ENCODE measurements at places on chromosomes 7 and 10.

- no peak for DNase-seq
Observed at GRCh38 chr7:150400008-150400787, 21.1 kb downstream of the ZNF775 start.

DNA sequence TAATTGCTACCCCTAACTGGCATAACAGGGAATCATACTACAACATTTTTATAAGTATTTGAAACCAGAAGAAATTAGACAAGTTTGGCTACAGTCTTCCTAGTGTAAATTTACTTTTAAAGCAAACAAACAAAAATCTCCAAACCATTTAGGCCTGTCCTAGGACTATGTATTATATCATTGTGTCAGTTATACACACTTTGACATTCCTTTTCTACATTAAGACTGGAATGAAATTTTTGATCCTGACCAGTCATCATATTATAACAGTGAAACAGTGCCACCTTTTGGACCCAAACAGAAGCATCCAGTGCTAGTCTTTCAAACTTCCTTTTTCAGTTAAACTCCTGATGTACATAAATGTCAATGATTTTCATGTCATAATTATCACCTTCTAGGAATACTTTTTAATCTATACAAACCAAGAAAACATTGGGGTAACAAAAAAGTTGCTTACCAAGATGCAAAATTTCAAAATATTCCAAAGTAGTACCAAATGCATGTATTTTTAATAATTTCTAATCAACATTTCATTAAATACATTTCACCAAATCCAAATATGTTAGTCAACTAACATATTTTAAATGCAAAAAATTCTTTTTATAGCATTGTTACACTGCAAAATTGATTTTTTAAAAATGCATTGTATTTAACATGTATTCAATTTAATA, 75.7 kb downstream of the IMMP2L start:
- DNase-seq: no peak

DNA sequence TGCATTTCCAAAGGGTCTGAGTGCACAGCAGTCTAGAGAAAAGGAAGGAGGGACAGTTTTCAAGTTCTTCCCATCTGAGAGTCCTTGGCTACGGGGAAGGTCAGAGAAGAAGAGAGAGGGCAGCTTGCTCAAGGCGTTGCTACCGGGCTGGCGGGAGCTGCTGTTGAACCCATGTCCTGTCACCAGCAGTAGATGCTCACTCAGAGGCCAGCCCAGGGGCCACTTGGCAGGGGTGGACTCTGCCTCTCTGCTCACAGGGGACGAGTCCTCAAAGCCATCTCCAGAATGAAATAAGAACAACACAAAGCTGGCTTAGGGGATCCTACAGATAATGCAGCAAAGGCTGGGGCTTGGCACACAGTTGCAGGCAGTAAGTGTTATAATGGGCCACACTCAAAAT, 231.5 kb downstream of the TNS3 start:
- DNase-seq: no peak

DNA sequence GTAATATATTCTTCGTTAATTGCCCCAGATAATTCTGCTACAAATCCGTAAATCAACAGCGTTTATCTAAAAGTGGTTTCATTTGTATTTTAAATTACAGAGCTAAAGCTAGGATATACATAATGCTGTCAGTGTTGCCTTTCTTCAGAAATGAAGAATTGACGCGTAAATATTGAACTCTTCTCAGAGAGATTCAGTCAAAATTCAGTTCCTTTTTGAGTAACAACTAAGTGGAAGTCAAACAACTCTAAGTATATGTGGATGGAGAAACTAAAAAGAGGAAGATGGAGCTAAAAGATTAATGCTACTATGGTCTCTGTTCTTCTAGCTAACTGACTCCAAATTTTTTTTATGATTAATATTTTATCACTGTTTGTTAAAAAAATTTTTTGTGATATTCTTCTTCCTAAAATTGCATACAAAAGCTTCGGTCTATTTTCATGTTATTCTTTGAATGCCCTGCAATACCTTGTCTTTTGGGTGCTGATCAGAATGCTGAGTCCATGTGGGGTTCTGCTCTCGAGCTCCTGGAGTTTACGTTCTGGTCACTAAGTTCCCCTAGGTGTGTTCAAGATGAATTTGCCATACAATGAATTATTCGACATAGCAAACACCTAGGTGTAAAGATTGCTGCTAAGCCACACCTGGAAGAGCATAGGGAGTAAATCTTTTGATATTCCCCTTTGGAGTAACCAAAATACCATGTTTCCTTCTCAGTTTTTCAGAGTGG, 20.7 kb downstream of the MDFIC start:
- DNase-seq: no peak

- no peak for DNase-seq
Observed at GRCh38 chr10:35707642-35708425, 65.7 kb upstream of the FZD8 start.

GRCh38 chr7:93442478-93443224, 131.9 kb downstream of the CALCR start:
- DNase-seq: peak; percentile 18

DNA sequence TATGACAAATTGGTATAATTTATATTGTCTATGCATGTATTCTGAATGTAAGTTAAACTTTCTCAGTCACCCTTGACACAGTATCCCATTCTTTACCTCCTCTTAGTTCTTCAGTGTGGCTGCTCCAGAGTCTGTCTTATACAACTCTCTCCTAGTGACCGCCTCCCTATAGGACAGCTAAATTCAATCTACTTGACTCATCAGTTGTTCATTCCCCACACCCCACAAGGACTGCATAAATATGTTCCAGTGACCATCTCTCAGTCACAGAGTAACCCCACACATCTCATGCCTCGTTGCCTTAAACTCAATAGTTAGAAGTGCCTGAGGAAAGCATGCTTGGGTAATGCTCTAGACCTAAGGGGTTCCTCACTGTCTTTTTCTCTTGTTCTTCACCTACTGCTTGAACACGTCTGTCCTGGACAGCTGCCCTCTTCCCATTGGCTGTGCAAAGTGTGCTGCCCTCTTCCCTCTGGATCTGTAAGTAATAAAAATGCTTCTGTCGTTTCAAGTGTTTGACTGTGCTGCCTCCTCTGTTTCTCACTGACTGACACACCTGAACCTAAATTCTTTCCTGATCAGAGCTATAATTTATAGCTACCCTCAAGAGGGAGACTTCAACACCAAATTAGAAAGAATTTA, 494.6 kb upstream of the GRM3 start:
- no peak for DNase-seq

- DNase-seq: no peak
Observed at GRCh38 chr10:13685885-13686284, 99.1 kb downstream of the PRPF18 start.

DNA sequence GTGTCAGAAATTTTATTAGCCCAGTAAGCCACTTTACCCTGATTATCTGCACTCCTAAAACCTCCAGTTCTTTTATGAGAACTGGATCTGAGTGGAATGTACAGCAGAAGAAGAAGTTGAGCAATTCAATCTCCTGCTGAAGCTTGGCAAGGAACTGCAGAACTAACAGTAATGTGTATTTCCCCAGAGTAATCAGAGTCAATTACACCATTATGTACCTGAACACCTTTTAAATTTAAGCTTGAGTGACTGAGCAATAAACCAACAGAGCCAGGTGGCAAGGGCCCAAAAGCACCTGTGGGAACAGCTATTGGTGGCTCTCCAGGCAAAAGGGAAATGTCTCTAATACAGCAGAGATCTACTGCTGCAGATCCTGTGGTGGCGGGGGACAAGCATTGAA, 40.1 kb upstream of the AKR1C2 start:
- DNase-seq: no peak

GRCh38 chr7:134391223-134391622, 67.7 kb downstream of the AKR1B1 start:
- no peak for DNase-seq

DNA sequence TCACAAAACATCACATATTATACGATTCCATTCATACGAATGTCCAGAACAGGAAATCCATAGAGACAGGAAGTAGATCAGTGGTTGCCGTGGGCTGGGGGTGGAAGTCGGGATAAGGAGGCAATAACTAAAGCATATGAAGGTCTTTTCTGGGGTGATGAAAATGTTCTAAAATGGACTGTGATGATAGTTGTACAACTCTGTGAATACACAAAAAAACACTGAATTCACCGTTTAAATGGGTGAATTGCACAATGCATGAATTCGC, 3.2 kb upstream of the INSIG1 start:
- no peak for DNase-seq

GRCh38 chr7:25253714-25254113, 25.4 kb upstream of the NPVF start:
- no peak for DNase-seq

DNA sequence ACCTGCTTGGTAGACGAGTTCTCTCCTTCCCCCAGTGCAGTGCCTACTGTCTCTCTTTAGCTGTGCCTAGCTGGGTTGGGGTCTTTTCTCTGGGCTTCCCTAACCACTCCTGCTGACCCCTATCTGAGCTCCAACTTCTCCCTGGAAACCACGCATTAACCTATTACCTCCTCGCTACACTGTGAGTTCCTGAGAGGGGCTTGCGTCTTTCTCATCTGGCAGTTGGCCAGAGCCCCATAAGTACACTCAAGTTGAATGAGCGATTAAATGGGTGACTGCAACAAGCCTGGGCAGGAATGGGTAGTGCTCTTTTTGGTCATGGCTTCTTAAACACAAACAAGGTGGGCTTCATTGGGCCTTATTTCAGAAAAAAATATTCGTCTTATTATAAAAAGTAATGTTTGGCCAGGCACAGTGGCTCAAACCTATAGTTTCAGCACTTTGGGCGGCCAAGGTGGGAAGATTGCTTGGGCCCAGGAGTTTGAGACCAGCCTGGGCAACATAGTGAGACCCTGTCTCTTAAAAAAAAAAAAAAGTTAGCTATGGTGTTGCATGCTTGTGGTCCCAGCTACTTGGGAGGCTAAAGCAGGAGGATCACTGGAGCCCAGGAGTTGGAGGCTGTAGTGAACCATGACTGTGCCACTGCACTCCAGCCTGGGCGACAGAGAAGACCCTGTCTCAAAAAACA, 41.4 kb downstream of the SYPL1 start:
- DNase-seq: no peak

GRCh38 chr10:67606572-67606971, 89.4 kb downstream of the CTNNA3 start:
- no peak for DNase-seq

- peak; percentile 62 for DNase-seq
Observed at GRCh38 chr10:132654708-132655661, 117.4 kb downstream of the INPP5A start.

DNA sequence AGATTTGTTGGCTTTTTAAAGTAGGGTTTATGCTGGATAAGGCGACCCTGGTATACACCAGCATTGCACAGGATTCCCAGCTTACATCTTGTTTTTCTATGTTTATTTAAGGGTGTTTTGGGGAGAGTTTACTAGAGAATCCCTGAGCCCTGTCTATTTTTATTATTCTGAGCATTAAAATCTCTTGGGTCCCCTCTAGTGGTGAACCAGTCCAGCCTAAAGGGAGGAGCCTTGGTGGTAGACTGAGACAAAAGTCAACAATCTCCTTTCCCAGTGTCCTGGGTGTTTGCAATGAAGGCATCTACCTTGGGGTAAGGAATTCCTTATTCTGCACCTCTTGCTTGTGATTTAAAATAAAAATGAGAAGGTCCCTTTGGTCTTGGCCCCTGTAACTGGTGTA, 38.2 kb downstream of the ANTXRL start:
- no peak for DNase-seq

DNA sequence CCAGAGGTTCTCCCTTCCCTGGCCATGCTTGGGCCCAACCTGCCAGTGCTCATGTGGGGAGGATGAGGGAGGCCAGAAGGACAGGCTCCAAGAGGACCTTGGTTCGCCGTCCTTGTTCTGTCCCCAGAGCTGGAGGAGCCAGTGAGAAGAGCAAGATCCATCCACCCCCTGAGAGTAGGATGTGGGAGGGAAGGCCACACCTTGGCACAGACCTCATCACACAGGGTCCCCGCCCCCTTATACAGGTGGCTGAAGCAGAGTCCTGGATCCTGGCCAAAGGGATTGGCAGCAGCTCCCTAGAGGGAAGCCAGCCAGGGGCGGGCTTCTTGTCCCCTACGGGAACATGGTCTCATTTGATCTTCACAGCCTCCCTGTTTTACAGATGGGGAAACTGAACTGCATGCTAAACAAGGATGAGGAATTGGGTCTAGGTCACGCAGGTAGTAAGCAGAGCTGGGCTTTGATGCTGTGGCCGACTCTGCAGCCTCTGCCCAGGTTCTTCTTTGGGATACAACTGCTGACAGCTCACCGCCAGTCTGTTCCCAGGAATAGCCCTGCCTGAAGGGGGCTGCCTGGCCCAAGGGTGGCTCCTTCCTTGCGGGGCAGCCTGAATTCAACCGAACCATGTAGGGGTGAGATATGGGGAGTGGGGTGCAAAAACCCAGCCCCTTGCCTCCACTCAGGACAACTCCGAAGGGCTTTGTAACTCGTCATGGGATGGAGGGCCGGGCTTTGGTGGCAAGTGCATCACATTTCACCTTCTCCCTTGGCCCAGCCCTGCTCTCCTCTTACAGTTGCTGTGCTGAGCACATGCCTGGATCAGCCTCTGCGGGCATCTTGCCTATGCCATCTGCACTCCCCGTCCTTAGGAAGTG, 62.2 kb upstream of the KDM7A start:
- DNase-seq: no peak

DNA sequence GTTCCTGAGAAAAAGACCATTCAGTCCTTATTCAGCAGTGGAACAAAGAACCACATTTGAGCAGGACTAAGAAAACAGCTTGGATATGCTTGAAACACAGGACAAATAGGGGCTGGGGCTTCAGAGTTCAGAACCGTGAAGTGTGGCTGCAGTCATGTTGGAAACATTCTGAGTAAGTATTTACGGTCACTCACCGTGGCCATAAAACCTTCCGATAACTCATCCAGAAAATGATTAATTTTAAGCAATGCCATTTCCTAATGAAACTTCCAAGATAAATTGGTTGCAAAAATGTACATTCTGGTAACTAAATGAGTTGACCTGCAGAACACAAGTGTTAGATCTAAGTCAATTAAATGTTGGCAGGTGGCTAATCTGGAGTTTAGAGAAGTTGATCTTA, 279.2 kb downstream of the CXCL12 start:
- no peak for DNase-seq

DNA sequence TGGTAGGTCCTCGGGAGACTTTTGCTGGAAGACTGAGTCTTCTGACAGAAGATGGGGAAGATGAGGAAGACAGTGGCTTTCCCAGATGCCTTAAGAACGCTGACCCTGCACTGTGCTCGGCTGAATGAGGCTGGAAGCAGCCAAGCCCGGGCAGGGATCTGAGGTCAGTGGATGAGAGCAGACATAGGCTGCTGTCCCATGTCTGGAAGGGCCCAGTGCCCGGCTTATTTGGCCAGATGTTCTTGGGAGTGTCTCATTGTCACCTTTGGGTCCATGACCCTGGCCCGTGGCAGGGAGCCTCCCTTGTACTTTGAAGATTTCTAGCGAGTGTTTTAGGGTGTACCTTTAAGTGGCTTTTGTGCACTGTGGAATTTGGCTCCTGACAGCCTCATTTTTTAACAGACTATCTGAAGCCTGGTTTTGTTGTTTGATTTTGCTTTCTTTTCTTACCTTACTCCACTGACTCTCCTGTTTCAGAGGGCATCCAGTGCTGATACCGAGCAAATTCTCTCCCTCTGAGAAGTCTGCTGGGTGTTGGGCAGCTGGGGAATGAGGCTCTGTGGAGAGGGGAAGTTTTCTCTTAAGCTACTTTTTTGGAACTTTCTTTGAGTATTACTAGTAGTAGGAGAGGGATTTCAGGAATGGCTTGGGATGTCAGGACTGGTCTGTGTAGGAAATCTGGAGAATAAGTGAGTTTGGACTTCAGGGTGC, 61.4 kb downstream of the CREB5 start:
- DNase-seq: no peak

Data from activated T-cell treated with anti-CD3 and anti-CD28 coated beads, Interleukin-2, amount 50 U/mL, for 1 hour (primary cell).